ENCODE measurements at places on chromosomes 5 and 9.

GRCh38 chr9:121294866-121295661, 27.1 kb downstream of the GSN start:
- no peak for DNase-seq

- no peak for DNase-seq
Observed at GRCh38 chr5:171808951-171809350, 23.3 kb downstream of the SMIM23 start.

GRCh38 chr5:126508962-126509279, 85.7 kb downstream of the GRAMD2B start:
- DNase-seq, result peak; percentile 50

DNA sequence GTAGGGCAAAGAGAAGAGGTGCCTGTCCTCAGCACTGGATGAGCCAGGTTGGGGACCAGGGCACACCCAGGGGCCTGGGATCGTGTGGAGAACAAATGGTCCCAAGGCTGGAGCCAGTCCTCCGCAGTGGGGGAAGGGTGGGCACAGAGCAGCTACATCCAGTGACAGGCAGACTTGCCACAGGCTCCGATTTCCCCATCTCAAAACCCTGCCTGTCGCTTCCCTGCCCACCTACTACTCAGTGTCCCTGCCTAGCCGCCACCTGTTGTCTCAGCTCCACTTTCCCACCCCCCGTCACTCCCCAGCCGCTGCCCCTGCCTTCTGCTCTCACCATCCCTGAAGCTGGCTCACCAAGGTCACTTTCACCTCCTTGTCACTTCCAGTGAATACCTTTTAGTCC, 13.9 kb upstream of the ENHO start:
- no peak for DNase-seq

DNA sequence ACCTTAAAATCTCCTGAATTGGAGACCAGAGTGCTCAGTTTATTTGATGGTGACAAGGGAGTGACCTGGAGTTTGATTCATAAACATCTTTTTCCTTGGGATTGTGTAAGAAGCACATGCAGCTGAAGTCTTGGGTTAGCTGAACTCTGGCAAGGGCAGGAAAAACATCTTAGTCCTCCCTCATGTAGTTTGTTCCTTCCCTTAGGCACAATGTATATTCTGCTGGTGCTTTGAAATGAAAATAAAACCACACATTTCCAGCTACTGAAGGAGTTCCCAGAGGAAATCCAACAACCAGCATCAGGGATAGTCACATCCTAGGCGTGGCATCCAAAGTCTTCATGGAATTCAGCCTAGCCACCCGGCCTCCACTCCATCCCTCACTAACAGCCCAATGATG, 95.2 kb upstream of the PAPPA start:
- DNase-seq, result no peak

DNA sequence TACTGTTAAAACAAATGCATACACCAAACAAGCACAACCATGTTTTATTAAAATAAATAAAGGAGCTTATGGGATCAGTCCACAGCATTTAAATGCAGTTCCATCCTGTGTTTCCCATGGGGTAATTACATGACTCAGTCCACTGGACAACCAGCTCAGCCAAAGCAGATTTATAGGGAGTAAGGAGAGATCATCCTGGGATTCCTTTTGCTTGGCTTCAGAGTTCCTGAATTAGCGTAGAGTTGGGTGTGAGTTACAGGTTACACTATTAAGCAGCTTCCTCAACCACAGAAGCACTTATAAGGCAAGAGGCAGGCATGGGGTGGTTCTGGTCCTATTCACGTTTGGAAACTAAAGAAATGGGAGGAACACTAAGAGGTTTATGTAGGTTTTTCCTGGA, 381.1 kb upstream of the ACTBL2 start:
- no peak for DNase-seq

GRCh38 chr5:162837155-162837554, 600.2 kb upstream of the CCNG1 start:
- DNase-seq, result no peak

GRCh38 chr5:34603378-34603777, 52.8 kb upstream of the RAI14 start:
- DNase-seq, result no peak

DNA sequence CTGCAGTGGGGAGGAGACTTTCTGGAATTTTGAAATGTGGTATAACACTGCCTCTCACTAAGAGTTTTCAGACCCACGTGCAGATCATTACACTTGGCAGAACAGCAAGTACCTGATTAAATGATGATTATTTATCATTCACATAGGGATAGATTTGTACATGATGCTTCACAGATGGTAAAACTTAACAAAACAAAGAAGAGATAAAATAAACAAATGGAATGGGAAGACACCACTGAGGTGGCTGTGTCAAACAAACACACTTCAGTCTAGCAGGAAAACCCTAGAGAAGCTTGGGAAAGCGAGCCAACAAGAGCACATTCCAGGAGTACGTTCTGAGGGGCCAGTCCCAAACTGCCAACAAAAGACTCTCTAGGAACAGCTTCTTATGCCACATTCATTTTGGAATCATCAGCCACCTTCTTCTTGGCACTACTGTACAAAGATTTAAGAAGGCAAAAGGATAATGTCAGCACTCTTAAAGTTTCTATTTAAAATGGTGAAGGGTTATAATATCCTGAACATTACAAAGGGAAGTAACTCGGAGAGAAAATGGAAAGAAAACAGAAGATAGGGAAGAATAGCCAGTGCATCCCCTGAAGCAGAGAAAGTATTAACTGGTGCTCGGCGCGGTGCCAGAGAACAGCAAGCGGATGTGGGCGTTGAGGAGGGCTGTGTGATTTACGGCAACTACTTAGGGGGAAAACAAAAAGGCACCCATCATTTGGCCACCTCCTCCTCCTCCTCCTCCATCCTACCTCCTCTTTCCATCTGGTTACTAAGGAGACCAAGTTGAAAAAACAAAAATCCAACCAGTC, 1.6 kb downstream of the MED27 start:
- DNase-seq, result peak; percentile 18

- DNase-seq, result no peak
Observed at GRCh38 chr5:20023686-20024180, 35.7 kb upstream of the CDH18 start.

GRCh38 chr5:4019841-4020240, 424.2 kb downstream of the IRX1 start:
- no peak for DNase-seq

DNA sequence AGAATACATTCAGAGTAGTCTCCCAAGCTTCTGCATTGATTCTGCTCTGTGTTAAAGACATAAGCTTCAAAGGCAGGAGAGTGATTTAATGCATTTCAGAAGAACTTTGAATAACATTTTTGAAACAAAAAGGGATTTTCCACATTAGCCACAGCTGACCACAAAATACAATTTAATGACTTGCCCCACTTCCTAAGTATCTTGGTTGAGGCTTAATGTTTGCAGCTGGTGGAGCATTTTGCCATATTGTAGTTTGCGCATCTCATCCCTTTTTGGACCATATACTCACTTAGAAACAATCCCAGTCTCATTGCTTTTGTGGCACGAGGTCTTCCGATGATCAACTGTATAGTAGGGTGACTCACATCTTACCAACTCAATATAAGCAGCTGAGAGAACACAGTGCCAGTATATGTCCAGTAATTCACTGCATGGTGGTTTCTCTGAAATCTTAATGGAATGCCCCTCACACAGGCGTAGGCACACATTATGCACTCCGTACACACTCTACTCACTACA, 455.8 kb upstream of the PTGER4 start:
- DNase-seq, result peak; percentile 77

DNA sequence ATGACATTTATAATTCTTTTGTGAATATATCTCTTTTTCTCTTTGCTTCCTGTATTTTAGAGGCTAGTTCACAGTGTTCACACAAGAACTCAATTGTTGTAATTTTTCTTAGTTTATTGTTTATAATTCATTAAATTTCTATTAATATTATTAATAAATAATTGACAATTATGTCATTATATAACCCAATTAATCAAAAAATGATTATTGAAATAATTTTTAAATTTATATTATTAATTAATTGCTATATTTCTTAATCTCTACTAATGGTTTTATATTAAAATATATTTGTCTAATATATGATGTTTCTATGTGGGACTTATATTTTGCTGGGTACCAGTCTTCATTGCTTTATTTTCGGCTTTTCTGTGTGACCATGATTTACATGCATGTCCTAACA, 618.4 kb downstream of the CDH9 start:
- DNase-seq, result no peak

DNA sequence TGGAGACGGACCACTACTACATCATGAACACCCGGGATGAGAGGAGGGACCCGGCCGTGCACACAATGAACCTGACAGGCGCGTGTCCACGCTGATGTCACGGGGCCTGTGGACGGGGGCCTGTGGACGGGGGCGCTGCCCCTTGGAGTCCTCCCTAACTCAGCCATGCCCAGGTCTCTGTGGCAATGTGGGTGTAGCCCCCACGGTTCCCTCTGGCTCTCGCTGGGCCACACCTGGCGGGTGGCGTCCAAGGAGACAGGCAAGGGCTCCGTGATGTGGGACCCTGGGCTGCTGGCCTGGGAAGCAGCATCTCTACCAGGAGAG, 22.1 kb downstream of the PAEP start:
- no peak for DNase-seq

GRCh38 chr5:130912088-130912487, 253.0 kb downstream of the HINT1 start:
- DNase-seq, result no peak

DNA sequence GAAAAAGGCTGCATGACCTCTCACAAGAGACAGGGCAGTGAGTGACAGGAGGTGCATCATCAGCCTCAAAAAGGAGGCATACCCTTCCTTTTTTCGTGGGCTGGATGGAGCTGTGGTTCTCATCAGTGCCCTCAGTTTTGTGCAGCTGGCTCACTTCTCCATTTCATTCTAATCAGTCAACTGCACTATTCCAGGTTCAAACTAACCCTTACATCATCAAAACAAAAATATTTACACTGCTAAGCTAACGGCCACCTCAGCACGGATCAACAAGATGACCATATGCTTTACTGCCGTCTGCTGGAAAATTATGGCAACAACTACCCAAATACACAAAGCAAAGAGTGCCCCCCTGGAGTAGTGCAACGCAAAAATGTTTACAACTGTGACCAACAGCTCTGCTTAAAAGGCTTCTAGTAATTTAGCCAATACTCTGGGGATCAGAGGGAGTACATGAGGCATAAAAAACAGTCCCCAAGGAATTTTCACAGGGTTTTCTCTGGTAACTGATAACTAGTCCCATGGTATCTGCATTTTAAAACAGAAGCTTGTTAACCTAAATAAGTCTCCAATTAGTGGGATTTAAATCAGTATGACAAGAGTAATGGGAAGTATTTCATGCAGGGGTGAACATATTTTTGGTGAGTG, 10.8 kb downstream of the KCNV2 start:
- no peak for DNase-seq

DNA sequence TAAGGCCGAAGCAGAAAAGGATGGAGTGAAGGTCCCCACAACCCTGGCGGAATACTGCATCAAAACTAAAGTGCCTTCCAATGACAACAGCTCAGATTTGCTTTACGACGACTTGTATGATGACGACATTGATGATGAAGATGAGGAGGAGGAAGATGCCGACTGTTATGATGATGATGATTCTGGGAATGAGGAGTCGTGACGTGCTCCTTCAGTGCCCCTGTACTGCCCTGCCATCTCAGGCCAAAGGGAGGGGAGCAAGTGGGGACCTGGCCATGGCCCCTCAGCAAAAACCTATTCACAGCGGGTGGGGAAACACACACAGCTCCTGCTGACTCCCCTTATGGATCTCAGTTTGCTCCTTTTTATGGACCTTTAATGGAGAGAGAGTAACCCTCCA, 100.1 kb downstream of the UBE2R2 start:
- no peak for DNase-seq

DNA sequence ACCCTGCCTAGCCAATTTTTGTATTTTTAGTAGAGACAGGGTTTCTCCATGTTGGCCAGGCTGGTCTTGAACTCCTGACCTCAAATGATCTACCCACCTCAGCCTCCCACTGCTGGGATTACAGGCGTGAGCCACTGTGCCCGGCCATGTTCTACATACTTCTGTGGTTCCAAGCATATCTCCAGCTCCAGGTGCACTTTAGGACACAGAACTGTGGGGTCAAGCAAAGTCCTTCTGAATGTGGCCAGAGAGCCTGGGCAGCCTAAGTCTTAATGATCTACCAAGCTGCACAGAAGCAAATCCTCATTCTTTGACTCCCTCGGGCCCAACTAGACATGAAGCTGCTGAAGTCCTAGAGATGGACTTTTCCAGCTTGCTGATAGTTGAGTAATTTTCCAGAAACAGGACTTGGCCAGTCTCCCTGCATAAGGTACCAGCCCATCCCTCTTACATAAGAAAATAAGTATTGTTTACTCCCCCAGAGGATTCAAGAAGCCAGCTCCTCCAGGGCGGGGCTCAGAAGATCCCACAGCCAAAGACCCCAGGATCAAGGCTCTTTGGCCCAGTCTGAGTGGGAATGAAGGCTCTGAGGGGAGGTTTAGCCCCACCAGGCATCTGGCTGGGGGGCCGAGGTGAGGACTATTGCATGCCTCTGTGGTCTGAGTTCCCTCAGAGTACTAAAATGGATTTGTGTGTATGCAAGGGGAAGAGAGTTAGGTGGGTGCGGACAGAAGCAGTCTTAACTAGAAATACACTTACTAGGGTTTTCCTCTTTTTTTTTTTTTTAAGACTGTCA, 8.7 kb downstream of the CLTB start:
- DNase-seq, result no peak

DNA sequence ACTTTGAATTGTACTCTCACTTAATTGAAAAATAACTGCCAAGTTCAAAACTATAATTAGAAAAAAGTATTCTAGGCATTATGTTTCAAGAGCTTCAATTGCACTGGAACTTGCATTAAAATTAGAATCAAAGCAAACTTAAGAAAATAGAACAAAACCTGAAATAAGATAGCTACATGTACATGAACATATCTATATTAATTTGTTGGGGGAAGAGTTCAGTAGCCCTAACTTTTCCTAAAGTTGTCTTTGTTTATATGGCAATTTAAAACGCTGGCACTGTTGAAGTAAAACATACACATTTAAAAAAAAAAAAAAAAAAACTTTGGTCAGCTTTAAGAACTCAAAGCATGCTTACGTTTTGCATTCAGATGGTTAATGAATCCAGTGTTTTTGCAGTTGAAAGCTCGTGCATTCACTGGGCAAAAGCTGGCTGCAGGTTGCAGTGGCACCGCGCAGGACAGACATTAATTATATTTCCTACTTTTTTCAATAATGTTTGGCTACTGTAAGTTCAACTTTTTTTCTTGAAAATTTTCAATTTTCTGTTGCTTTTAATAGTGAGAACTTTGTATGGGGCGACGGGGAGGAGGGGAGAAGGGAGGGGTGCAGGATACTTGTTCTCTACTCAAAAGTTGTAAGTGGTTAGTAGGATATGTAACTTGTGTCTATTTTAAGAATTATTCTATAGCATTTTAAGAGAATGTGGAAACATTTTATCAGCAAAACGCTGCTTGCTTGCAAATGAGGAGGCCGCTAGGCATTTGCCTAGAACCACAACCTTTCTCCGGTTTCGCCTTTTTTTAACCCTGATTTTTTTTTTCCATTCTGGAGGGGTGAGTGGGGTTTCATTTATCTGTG, 3.9 kb downstream of the NR2F1 start:
- DNase-seq, result no peak

DNA sequence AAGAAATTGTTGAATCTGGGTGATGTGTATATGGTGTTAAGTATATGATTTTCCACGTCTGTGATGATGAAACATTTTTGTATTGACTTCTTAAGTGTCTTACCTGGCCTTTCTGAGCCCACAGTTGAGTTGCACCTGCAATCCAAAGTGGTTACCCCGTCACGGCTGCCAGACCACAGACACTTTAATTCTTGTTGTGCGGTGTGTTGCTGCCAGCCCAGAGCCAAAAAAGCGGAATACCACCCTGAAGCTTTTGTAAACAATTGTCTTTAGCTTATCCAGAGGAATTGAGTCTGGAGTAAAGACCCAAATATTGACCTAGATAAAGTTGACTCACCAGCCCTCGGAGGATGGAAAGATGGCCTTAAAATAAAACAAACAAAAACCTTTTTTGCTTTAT, 35.1 kb downstream of the MTAP start:
- no peak for DNase-seq

Measured in CD4-positive, alpha-beta T cell treated with Interleukin-4 for 4 hours (primary cell).